Activated CD8-positive, alpha-beta memory T cell treated with anti-CD3 and anti-CD28 coated beads for 1 hour (primary cell): ENCODE measurements at places on chromosomes 1 and 21.

- DNase-seq, result no peak
Observed at GRCh38 chr1:165468253-165468652, 23.3 kb upstream of the RXRG start.

DNA sequence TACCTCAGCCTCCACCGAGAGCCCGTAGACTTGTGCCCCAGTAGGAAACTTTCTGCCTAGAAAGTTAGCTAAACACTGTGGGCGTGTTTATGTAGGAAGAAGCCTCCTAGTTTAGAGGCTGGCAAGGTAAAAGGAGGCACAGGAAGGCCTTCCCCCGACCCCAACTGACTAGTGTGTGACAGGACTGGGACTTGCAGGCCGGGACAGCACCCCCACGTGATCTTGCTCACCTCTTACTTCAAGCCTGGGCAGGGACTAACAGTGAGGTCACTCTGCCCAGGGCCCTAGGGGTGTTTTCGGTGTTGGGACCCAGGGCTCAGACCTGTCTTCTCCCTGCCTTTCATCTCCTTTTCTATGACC lies 392 bp upstream of the TAGLN2 start:
- DNase-seq, result no peak

GRCh38 chr1:85707267-85707989 lies 805 bp downstream of the ZNHIT6 start:
- DNase-seq, result no peak

- DNase-seq, result no peak
Observed at GRCh38 chr1:62317021-62317768, 2.0 kb downstream of the KANK4 start.

DNA sequence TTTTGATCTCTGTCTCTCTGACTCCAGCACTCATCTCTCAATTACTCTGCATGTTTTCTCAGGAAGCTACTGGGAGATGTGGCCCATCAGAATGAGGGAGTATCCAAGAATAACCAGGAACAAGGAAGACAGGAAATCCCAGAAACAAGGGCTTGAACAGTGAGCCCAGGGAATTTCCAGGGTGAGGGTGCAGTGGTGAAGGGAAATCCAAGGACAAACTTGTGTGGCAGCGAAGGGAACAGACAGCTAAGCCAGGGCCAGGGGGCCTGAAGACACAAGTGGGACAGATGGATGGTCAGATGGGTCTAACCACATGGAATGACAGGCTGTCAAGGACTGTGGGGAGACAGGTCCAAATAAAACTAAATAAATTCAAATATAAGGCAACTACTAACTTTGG lies 121.8 kb upstream of the ERRFI1 start:
- no peak for DNase-seq

DNA sequence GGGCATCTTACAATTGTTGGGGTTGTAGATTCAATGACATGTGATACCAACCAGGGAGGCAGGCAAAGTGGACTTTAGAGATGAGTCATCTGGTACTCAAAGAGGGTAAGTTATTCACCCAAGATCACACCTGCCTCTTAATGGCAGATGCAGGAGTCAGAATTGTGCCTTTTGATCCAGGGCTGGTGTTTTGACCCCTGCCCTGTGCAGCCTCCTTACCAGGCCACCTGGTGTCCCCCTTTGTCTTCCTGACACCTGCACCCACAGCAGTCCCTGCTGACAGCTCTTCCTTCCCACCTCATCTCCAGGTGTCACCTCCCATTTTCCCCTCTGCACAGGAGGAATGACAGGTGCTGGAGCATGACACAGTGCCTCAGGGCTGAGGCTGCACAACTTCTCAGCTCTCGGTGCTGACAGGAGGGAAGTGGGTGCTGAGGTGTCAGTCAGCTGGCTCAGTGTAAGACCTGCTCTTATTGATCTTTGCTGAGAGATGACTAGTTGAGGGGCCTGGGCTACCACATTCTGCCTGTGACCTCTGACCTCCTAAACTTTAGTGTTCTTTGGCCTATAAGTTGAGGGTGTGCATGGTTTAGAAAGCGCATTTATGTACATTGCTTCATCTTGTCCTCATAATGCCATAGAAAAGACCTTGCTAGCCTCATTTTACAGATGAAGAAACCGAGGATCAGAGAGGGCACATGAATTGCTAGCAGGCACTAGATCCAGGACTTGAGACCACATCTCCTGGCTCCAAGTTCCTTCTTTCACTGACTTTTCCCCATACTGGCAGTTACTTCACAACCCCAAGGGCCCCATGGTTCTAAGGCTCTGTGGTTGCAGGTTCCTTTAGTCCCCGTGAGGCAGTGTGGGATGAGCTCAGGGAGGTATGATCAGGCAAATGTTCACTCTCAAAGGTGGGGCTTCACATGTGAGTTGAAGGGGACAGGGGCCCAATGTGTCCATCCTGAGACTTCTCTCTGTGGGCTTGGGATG lies 31.3 kb downstream of the CACNA1E start:
- no peak for DNase-seq

- no peak for DNase-seq
Observed at GRCh38 chr1:183580281-183580682, 10.0 kb downstream of the NCF2 start.

DNA sequence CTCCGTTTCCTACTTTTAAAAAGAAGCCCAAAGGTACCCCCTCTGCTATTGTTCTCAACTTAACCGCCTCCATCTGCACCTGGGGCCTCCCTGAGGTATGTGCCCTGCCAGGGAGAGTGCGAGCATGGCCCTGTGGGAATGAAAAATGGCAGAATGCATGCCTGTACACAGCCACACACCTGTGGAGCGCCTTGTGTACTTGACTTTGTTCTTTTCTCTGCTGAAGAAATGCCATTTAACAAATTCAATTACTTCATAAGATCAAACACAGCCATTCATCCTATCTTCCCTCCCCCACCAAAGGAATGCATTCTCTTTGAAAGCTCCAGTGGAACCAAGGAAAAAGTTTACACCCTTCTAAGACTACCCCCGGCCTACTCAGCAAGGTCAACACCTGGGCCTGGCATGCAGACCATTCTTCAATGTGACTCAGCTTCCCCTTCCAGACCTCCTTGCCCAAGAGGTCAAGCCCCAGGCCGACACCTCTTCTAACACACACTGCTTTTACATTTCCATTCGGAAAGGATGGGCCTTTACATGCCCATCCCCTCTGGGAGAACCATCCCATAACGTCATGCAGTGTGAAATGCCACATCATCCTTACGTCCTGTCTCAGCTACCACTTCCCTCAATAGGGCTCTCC lies 123.7 kb downstream of the SMYD2 start:
- no peak for DNase-seq

DNA sequence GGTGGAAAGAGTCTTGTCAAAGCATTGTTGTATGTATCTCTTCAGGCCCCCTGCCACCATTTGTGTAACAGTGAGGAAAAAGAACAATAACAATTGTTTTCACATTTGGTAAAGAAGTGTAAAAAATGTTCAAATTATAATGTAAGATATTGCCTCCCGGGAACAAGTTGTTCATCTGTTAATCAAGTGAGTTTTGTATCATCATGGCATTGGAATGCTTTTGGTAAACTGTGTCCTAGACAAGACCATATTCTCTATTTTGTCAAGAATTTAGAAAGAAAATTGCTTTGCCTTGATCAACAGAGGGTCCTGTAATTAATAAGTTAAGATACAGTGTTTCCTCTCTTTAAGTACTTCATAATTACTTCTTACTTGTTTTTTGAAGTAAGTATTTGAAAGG lies 692.0 kb upstream of the NR5A2 start:
- no peak for DNase-seq
